ENCODE measurements at places on chromosomes 16 and 17.

DNA sequence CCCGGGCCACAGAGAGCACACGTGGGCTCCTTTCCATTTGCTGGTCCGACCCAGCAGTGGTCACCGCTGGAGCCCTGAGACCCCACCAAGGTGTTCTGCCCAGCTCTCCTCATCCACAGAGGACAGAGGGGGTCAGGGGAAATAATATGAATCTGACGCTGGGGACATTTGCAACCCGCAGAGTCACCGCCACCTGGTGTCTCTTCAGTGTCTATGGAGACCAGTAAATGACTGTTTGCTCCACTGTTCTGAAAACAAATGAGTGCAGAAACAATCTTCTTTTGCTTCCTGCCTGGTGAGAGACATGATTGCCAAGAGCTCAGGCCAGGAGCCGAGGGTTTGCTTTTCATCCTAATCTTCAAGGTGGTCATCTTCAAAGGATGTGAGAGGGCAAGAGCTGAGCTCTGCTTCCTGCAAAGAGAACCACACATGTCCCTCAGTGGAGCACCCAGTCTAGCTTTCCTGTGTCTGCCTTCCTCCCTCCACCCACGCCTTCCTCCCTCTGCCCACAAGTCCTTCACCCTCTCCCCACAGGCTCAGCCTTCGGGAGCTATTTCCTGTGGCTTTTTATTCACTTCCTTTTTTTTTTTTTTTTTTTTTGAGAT, 14.7 kb upstream of the KLHDC4 start:
- no peak for DNase-seq

- no peak for DNase-seq
Measured at GRCh38 chr17:29412780-29413565, 22.8 kb downstream of the TAOK1 start.

DNA sequence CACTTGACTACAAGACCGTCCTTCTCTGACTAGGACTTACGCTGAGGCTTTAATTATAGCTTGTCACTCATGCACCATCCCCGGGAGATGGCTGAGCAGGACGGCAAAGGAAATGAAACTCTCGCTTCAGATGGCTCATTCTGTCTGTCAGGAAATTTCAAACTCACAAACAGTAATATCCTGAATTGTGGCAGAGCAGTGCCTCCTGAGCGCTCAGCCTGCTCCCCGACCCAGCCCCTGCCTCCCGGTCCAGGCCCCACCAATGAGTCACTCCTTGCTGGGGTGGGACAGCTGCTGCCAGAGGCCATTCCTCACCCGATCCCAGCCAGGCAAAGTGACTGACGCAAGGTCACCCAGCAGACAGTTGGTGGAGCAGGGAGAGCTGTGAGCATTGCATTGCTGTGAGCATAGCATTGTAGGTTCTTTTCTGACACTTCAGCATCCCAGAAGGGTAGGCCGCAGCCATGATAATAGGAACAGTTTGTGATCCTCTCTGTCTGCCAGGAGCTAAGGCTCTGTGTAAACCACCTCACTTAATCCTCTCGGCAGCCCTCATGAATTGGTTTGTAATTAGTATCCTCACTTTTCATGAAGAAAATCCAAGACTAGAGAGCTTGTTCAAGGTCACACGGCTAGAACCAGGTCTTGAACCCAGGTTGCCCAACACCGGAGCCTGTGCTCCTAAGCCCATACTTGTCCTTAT, 20.9 kb downstream of the CCDC182 start:
- DNase-seq = no peak

- DNase-seq = no peak
Measured at GRCh38 chr17:63676584-63676983, 23.3 kb downstream of the LIMD2 start.

GRCh38 chr17:30961209-30962188, 9.3 kb upstream of the RNF135 start:
- DNase-seq = no peak

- DNase-seq = no peak
Measured at GRCh38 chr16:86052115-86052670, 153.2 kb downstream of the IRF8 start.
